CD14-positive monocyte (primary cell): ENCODE measurements at places on chromosomes 3 and 15.

- DNase-seq: no peak
Observed at GRCh38 chr15:44722011-44722410, 10.7 kb downstream of the B2M start.

DNA sequence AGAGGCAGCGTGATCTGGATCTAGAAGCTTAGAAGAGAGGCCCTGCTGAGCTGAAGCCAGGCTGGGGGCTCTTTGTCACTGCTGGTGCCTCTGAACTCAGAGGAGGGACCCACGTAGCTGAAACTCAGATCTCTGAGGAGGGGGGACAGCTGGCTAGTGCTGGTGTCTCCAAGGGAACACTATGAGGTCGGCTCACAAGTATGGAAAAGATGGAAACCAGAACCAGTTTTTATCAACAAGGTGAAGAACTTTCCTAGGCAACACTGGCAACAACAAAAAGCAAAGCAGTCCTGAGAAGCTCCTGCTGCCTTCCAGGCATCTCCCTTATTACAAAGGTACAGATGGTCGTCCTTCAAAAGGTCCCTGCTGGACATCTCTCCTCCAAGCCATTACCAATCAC lies 27.0 kb upstream of the FSTL1 start:
- DNase-seq: no peak

GRCh38 chr3:8882171-8882593 lies 81.1 kb downstream of the RAD18 start:
- DNase-seq: no peak

DNA sequence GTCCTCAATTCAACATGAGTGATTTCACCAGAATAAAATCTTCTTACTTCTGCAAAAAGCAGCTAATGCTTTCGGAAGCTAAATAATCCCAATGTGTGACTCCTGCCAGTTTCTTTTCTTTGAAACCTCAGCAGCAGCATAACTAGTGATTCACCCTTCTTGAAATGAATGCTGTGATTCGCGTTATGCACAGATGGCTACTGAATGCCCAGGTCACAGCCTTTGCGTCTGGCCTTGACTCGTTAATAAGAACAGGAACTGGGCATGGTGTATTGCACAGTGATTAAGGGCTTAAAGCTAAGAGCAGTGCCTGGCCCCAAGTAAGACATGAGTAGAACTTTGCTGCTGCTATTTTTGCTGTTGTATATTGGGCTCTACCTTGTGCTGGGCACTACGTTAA lies 19.0 kb downstream of the CGNL1 start:
- no peak for DNase-seq

- DNase-seq: no peak
Observed at GRCh38 chr3:173920386-173920785, 522.8 kb downstream of the NLGN1 start.

DNA sequence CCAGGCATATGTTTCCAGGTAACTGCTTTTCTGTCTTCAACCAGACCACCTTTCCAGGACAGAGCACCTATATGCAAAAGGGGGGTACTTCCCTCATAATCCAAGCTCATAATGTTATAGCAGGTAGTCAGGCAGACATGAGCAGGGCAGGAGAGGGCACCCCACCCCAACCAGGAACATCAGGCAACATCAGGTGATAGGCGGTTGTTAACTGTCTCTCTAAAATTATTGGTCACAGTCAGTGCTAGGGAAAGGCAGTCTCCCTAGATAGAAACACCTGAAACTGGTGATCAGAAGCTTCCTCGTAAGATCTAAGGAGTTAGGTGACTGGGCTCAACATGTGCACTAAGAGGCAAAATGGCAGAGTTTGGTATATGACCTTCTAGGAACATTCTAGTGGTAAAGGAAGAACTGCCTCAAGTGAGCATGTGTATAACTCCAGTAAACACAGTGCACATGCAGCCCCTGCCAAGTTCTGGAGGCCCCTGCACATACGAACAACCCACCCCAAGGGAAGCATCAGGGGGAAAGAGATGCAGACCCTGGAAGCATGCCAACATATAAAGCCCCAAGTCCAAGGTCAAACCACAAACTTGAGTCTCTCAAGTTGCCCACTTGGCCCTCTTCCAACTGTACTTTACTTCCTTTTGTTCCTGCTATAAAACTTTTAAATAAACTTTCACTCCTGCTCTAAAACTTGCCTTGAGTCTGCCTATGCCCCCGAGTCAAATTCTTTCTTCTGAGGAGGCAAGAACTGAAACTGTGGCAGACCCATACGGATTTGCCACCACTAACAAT lies 270.9 kb downstream of the ULK4 start:
- DNase-seq: no peak

GRCh38 chr15:35784745-35785144 lies 238.8 kb upstream of the DPH6 start:
- DNase-seq: no peak

DNA sequence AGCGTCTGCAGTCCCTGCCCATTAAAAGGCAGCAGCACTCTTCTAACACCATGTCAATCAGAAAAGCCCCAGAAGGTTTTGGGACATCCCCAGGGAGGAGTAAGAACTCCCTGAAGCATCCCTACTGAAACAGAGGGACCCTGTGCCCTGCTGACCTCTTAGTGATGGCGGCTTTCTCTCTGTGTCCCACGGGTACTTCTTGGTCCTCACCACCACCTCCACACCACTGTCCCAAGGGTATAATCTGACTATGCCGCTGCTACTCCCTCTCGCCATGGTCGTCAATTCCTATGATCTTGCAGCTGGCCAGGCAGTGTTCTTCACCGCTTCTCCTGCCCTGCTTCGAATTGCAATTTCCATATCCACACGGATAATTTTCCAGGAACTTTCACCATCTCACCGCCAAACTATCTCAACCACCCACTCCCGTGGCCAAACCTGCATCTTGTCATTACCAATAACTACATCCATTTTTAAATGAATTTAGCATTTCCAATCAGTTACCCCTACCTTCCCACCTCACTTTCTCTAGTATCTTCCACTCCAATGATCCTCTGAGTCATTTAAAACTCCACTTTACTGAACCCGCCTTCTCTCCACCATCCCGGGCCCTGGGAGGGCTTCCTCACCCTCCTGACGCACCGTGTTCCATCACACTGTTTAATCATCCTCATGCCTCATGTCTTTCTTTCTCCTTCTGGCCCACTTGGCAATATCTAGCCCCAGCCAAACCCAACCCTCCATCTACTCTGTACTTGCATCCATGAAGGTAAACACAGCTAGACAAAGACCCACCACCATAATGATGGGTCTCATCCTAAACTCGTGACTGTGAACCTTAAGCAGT lies 23.7 kb downstream of the PRR23E start:
- no peak for DNase-seq

GRCh38 chr3:119700269-119700919 lies 2.4 kb upstream of the CFAP91 start:
- peak; percentile 96 for DNase-seq
